ENCODE measurements at places on chromosomes 3 and 15.

- DNase-seq = no peak
Observed at GRCh38 chr3:185342459-185343174, 20.3 kb upstream of the MAP3K13 start.

DNA sequence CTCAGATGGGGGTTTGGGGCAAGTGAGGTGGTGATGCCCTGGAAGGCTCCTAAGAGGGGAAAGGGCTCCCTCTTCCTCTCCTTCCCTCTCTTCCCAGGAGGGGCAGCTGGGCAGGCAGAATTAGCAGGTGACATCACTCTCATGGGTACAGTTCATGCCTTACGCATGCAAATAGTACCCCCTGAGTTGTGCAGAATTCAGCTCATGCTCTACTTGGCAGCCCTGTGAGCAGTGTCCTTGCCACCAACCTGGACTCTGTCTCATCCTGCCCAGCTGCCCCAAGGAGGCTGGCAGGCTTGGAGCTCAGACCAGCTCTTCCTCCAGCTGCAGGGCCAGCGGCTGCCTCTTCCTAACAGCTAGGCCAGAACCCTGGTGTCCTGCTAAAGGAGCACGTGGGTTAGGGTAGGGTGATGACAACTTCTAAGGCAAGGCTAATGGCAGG is 3.3 kb downstream of the CHAC1 start:
- no peak for DNase-seq

DNA sequence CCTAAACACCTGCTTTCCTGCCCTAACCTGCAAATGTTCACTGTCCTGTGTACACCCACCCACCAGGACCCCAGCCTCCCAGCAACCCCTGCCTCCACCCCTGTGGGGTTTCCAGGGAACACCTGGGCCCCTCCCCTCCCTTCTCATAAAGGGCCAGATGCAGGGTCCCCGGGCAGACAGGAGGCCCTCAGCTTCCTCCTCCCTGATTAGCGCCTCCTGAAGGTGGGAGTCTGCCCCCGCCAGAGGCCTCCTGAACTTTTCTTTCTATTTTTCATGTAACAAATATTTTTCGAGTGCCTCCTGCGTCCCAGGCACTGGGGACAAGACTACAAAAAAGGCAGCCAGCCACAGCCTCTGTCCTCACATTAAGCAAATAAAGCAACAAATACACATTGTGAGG is 135.4 kb upstream of the LINGO1 start:
- no peak for DNase-seq

- peak; percentile 21 for DNase-seq
Observed at GRCh38 chr15:48681353-48681752, 35.8 kb upstream of the FBN1 start.

DNA sequence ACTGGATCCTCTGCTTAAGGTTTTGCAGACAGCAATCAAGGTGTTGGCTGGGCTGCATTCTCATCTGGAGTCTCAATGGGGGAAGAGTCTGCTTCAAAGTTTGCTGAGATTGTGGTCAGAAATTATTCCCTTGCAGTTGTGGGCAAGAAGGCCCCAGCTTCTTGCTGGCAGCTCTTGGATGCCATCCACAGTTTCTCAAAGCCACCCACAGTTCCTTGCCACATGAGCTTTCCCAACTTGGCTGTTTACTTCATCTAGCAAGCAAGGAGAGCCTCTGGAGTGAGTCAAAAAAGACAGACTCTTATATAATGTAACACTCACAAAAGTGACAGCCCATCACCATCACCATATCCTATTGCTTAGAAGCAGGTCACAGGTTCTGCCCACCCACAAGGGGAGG is 62.1 kb upstream of the ABHD2 start:
- DNase-seq = no peak

DNA sequence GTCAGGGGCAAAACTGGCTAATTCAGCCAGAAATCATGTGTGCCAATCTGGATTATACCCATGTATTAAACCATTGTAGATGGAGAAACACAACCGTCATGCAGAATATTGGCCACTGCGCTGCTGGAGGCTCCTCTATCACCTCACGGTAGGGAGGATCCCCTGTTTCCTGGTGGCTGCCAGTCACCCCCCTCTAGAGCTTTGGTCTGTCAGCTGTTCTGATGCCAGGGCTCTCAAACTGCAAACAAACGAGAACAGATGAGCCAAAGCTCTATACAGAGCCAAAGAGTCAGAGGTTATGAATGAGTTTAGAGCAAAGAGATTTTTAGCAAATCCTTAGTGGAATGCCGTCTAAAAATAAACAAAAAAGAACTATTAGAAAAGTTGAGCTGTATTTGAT is 62.5 kb downstream of the IL20RB start:
- DNase-seq = no peak

DNA sequence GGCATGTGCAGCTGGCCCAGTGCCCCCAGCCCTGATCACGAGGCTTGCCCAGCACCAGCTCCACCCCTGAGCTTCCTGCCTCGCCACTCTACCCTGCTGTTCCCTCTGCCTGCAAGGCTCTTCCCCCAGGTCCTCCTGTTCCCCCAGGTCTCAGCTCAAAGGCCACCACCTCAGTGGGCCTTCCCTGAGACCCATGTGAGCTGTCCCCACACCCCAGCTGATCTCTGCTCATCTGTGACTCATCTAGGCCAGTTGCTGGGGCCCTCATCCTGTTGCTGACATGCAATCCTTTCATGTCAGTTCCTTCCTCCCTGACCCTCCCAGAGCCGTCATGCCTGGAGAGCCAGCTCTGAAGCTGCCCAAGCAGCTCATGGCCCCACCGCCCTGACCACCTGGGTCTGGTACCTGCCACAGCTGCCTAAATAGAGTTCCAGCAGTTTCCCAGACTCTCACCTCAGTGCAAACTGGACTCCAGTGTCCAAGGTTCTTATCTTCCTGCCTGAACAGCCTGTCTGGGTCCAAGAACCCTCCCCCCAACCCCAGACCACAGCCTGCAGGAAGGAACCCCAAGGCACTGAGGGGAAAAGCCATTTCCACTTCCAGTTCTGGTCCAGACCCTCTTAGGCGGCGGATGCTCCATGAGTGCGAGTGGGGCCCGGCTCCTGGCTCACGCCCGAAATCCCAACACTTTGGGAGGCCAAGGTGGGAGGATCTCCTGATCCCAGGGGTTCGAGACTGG is 116.6 kb upstream of the IQSEC1 start:
- no peak for DNase-seq

DNA sequence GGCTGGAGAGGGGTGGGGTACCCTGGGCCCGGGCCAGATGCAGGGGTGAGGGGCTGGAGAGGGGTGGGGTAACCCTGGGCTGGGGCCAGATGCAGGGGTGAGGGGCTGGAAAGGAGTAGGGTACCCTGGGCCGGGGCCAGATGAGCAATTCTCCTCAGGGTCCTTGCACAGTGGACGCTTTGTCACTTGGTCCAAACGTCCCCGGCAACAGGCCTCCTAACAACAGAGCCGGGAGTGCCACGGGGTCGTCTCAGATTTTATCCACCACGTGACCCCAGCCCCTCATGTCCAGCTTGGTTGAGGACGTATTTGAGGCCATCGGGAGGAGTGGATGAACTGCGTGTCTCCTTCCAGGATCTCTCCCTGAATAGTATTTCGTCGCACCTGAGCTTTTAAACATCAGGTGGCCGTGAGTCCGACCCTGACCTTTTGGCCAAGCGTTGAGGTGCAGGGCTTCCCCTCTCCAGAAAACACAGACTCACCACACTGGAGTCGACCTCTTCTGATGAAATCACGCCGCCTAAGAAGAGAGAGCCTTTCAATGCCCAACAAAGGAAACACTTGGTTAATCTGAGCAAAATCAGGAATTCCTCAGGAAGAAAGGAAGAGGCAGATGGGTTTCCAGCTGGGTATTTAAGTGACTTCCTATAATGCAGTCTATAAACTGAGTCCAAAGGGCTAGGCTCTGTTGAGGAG is 12.8 kb upstream of the LRRC15 start:
- DNase-seq = no peak

GRCh38 chr3:69490235-69490634 is 104.3 kb upstream of the FRMD4B start:
- no peak for DNase-seq

DNA sequence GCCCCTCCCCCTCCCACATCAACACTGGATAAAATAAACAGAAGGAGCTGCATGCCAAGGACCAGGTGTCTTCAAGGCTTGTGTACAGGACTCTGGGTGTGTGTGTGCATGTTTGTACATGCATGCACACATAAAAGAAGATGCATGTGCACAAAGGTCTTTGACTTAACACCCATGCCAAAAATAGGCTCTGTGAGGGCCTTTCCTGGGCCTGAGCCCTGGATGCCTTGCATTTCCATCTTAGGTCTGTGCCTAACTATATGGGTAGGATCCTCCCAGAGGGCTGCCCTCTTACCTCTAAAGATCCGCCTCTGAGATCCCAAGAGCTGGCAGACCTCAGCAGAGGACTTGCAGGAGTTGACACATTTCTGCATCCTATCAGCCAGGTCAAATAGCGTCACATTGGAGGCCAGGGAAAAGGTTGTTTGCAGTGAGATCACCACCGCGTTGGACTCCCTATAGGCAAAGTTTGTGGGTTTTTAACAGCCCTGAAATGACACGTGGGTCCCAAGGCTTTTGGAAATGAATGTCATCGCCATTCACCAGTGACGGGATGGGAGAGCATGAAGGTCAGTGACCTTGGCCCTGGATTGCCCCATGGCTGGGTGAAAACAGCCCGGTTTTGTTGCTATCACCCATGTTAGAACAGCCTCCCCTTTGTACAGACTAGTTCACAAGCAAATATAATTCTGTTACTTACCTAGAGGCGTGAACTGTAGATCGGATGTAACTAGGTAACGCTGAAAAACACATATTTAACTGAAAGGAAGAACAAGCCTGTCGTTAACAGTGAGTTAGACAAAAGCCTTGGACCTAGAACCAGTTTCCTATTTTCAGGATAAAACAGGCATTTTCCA is 54.0 kb downstream of the HEG1 start:
- no peak for DNase-seq

GRCh38 chr3:68681766-68682165 is 250.6 kb downstream of the TAFA4 start:
- DNase-seq = no peak

GRCh38 chr15:56929399-56929798 is 11.0 kb downstream of the TCF12 start:
- DNase-seq = no peak

GRCh38 chr3:105791919-105792786 is 76.7 kb downstream of the CBLB start:
- peak; percentile 36 for DNase-seq

DNA sequence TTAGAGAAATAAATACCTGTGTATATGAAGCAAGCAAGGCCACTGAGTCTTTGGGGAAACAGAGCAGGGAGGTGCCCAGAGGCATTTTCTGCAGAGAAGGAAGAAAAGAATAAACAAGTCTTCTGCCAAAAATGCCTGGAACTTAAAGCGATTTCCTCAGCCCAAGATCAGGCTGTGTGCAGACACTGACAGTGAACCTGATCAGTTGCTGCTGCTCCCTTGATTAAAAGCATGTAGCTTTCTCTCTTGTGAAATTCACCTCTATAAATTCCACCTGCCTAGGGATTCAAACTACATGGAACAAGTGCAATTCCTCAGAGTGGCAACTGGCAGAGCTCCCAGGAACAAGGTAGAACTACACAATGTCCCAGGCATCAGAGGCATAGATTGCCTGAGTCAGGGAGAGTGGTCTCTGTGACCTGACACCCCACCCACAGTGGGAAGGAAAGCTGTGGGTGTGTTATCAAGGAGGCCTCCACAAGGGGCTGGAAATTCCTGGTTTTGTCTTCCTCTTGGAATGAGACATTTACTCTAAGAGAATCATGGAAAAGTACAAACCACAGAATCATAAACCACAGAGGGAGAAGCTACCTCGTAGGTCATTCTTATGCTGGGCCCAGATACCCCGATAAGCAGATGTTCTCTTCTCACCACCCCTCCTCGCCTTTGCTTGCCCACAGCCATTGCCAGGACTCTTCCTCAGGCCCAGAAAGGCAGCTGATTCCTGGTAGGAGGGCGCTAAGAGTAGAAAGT is 1.8 kb upstream of the ZBTB38 start:
- DNase-seq = peak; percentile 44

- no peak for DNase-seq
Observed at GRCh38 chr3:10074666-10075065, 33.4 kb downstream of the FANCD2OS start.

DNA sequence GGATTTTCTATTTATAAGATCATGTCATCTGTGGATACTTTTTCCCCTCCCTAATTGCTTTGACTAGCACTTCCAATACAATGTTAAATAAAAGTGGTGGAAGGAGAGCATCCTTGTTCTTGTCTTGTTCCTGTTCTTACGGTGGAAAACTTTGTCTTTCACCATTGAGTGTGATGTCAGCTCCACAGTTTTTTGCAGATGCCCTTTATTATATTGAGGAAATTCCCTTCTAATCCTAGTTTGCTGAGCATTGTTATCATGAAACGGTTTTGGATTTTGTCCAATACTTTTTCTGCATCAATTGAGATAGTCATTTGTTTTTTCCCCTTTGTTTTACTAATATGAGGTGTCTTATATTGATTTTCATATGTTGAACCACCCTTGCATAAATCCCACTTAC is 19.9 kb upstream of the IL20RB start:
- DNase-seq = no peak

Measured in T1000 (cell line).